ENCODE measurements at places on chromosomes 4 and X. TPM values are rescaled to one million over a fixed set of nuclear protein-coding genes. Genes with fewer than 3 reads are reported as not detected.
A peak's percentile ranks its signal among the peaks of the same experiment; 100 is the strongest.

The TXK gene
- total RNA-seq, result 12.5 TPM

The MAGEA12 gene
- not detected for total RNA-seq

The IL3RA gene
- total RNA-seq, result 5.3 TPM

The KLKB1 gene
- not detected for total RNA-seq

The SOWAHD gene
- total RNA-seq, result 0.21 TPM

The MFSD8 gene
- 18.7 TPM for total RNA-seq

DNA sequence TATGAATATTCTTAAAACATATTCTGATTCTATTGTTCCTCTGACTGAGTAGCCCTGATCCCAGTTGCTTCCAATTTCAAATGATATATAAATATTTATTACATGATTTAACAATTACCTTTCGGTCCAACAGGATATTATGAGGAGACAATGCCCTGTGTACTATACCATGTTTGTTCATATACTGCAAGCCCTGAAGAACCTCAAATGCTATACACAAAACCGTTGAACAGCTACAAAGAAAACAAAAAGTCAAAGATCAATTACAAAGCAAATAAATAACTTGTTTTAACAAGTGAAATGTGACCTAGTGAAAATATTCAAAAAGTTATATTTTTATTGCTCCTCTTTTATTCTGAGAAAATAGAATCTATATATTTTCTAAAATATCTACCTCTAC is 54.0 kb downstream of the TBCK start:
- H3K27ac ChIP-seq, result no peak overlapping the region
- no peaks in the 10 kb centered on the region for H3K4me1 ChIP-seq
- no peak overlapping the region for H3K4me3 ChIP-seq
- no peaks in the 10 kb centered on the region for H3K27me3 ChIP-seq
- no peaks in the 10 kb centered on the region for H3K36me3 ChIP-seq
- no peak for DNase-seq

DNA sequence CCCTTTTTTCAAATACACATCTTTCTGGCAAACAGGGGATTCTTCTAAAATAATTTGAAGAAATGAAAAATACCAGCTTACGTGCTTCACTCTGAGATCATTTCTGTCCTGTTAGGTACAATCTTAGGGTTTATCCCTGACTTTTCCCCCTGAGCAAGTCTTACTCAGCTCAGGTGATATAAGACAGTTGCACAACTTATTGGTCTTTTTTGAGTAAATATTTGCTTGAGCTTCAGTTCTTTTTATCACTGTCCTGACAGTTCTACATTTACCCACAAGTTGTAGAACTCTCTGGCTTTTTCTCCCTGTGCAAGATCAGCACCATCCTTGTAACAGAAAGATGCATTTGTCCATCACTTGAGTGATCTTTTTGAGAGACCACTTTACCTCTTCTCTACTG is 84.9 kb downstream of the MID1IP1 start:
- H3K27me3 ChIP-seq, result no peaks in the 10 kb centered on the region
- no peak overlapping the region for H3K4me3 ChIP-seq
- no peak for DNase-seq
- no peaks in the 10 kb centered on the region for H3K4me1 ChIP-seq

- peaks cover 6% of the 10 kb centered on the region for H3K27me3 ChIP-seq
- no peak overlapping the region for H3K27ac ChIP-seq
- no peak overlapping the region for H3K4me3 ChIP-seq
- no peaks in the 10 kb centered on the region for H3K4me1 ChIP-seq
Measured at GRCh38 chr4:16133406-16133805, 49.6 kb upstream of the PROM1 start.

GRCh38 chr4:25108556-25108955 is 51.7 kb downstream of the SEPSECS start:
- no peaks in the 10 kb centered on the region for H3K36me3 ChIP-seq
- H3K27ac ChIP-seq, result no peak overlapping the region
- DNase-seq, result no peak
- peaks cover 2% of the 10 kb centered on the region for H3K27me3 ChIP-seq
- H3K4me1 ChIP-seq, result no peaks in the 10 kb centered on the region

- no peak overlapping the region for H3K4me3 ChIP-seq
- H3K36me3 ChIP-seq, result no peaks in the 10 kb centered on the region
- H3K4me1 ChIP-seq, result no peaks in the 10 kb centered on the region
- DNase-seq, result no peak
- no peak overlapping the region for H3K27ac ChIP-seq
Measured at GRCh38 chr4:157052429-157053040, 23.4 kb upstream of the GLRB start.

- no peaks in the 10 kb centered on the region for H3K4me1 ChIP-seq
- H3K4me3 ChIP-seq, result no peak overlapping the region
- DNase-seq, result no peak
- H3K27ac ChIP-seq, result no peak overlapping the region
Measured at GRCh38 chr4:63580796-63581475, 828.3 kb downstream of the TECRL start.

- H3K4me3 ChIP-seq, result no peak overlapping the region
- H3K4me1 ChIP-seq, result peaks cover 5% of the 10 kb centered on the region
- H3K36me3 ChIP-seq, result peaks cover 2% of the 10 kb centered on the region
- H3K27me3 ChIP-seq, result peaks cover 61% of the 10 kb centered on the region
Measured at GRCh38 chr4:4869731-4870571, 10.5 kb downstream of the MSX1 start.

DNA sequence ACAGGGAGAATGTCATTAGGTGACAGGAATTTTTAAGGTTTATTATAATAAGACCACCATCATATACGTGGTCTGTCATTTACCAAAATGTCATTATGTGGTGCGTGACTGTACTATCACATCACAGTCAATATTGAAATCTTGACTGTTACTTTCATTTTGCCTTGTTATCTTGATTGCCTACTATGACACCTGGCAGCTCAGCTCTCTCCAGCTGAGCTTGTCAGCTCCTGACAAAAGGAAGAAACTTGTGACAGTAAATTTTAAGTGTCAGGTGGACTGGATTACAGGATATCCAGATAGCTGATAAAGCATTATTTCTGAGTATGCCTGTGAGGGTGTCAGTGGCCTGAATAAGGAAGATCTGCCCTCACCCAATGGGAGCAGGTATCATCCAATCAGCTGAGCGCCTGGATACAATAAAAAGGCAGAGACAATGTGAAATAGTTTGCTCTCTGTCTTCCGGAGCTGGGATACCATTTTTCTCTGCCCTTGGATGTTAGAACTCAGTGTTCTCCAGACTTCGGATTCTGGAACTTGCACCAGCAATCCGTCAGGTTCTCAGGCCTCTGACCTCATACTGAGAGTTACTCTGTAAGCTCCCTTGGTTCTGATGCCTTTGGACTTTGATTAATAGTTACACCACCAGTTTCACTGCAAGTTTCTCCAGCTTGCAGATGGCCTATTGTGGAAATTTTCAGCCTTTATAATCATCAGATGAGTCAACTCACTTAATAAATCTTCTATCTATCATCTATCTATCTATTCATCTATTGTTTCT is 1454.7 kb upstream of the IGFBP7 start:
- no peak overlapping the region for H3K27ac ChIP-seq
- no peaks in the 10 kb centered on the region for H3K27me3 ChIP-seq
- H3K36me3 ChIP-seq, result no peaks in the 10 kb centered on the region
- no peaks in the 10 kb centered on the region for H3K4me1 ChIP-seq

DNA sequence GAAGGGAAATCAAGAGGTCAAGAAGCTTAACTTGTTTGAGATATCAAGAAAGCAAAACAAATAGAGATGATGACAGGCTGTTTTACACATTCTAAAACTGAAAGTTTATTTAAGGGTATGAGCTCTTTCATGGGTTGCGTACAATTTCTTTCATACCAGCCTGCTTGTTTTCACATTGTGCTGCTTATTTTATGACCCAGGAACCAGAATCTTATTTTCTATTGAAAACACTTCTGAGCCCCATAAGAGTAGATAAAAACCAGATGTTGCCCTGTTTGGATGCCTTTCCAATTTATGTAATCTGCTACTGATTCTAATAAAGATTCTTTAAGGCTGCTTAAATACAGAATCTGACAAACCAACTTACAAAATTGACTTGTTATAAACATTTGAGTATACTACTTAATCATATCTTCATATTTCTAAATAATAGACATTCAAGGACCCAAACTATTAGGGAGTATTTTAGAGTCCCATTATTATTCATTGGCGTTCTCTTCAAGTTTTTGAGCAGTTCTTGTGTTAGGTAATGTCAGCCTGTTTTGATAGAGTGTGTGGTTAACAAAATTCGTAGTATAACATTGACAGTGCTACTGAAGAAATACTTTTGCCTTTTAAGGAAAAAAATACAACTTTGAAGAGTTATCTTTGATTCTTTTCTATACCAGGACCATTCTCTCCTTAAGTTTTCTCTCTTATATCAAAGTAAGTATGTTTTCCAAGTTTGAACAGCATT is 74.4 kb downstream of the PDLIM5 start:
- no peak overlapping the region for H3K27ac ChIP-seq
- no peaks in the 10 kb centered on the region for H3K27me3 ChIP-seq
- H3K4me1 ChIP-seq, result no peaks in the 10 kb centered on the region
- no peaks in the 10 kb centered on the region for H3K36me3 ChIP-seq
- no peak overlapping the region for H3K4me3 ChIP-seq

DNA sequence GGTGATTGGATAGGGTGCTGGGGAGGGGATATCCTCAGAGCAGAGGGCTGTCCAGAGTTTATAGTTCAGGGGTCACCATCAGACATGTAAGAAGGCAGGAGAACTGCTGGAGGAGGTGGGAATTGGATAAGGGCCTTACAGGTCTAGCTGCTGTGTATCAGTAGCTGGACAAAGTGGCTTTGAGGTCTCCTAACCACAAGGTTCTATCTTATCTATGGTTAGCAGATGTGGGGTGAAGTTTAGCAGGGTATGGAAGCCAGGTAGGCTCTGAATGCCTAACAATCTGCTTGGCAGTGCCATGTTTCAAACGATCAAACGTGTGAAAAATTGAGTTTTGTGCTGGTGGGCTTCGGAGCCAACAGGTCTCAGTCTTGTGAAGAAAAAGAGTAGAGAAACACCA is 32.1 kb upstream of the MAGEA8 start:
- DNase-seq, result no peak
- no peaks in the 10 kb centered on the region for H3K36me3 ChIP-seq
- H3K4me1 ChIP-seq, result no peaks in the 10 kb centered on the region
- H3K4me3 ChIP-seq, result no peak overlapping the region
- peaks cover 5% of the 10 kb centered on the region for H3K27me3 ChIP-seq

GRCh38 chrX:31091819-31092218 is 20.0 kb upstream of the FTHL17 start:
- DNase-seq, result no peak
- H3K27ac ChIP-seq, result peak overlapping the region; percentile 78
- peaks cover 7% of the 10 kb centered on the region for H3K36me3 ChIP-seq

DNA sequence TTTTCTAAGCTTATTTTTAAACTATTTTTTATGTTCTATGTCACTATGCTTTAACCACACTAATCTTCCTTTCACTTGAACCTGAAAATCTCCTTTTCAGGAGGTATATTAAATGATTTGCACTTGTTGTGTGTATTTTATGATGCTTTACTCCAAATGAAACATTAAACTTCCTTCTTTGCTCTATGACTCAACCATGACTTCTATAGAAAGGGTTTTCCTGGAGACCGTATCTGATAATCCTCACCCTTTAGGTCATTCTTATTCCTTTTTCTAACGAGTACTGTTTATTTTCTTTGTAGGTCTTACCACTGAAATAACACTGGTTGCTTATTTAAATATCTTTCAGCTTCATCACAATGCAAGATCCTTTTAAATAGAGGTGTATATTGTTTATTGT is 1163.2 kb downstream of the PCDH18 start:
- H3K4me3 ChIP-seq, result no peak overlapping the region
- DNase-seq, result no peak
- no peaks in the 10 kb centered on the region for H3K4me1 ChIP-seq

DNA sequence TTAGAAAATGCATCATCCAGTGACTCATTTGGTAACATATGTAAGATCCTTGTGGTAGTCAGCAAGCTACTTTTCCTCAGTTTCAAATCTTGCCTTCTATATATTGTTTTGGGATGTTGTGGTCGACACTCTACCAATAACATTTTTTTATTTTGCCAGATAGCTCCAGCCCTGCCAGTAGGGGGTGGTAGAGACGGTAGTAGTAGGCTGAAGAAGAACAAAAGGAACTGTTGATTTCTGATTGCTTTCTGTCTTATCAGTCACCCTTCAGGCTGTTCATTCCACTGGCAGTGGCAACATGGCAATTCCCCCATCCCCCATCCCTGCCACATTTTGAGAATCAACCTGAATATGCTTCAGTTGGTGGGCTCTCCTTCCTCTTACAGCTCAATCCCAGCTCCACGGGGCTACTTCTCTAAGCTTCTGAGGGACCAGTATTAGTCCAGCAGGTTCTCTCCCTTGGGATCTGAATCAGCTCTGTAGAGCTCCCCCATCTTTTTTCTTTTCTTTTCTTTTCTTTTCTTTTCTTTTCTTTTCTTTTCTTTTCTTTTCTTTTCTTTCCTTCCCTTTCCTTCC is 171.5 kb upstream of the VEGFC start:
- H3K27ac ChIP-seq, result no peak overlapping the region
- no peak for DNase-seq
- H3K4me1 ChIP-seq, result no peaks in the 10 kb centered on the region
- no peaks in the 10 kb centered on the region for H3K27me3 ChIP-seq

- H3K27ac ChIP-seq, result no peak overlapping the region
- no peaks in the 10 kb centered on the region for H3K36me3 ChIP-seq
- no peak for DNase-seq
- no peaks in the 10 kb centered on the region for H3K27me3 ChIP-seq
- H3K4me3 ChIP-seq, result no peak overlapping the region
- H3K4me1 ChIP-seq, result no peaks in the 10 kb centered on the region
Measured at GRCh38 chrX:6667048-6667768, 132.3 kb upstream of the VCX3A start.

DNA sequence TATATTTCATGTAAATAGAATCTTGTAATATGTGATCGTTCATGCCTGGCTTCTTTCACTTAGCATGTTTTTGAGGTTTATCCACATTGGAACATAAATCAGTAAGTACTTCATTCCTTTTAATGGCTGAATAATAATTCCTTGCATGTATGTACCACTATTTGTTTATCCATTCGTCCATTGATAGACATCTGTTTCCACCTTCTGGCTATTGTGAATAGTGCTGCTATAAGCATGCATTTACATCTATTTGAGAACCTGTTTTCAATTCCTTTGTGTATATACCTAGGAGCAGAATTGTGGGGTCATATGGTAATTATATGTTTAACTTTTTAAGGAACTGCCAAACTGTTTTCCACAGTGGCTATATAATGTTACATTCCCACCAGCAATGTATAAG is 356.7 kb upstream of the DIPK2B start:
- no peak overlapping the region for H3K4me3 ChIP-seq
- no peaks in the 10 kb centered on the region for H3K36me3 ChIP-seq
- H3K27ac ChIP-seq, result no peak overlapping the region
- no peak for DNase-seq
